ENCODE measurements at places on chromosomes 12 and 14.

DNA sequence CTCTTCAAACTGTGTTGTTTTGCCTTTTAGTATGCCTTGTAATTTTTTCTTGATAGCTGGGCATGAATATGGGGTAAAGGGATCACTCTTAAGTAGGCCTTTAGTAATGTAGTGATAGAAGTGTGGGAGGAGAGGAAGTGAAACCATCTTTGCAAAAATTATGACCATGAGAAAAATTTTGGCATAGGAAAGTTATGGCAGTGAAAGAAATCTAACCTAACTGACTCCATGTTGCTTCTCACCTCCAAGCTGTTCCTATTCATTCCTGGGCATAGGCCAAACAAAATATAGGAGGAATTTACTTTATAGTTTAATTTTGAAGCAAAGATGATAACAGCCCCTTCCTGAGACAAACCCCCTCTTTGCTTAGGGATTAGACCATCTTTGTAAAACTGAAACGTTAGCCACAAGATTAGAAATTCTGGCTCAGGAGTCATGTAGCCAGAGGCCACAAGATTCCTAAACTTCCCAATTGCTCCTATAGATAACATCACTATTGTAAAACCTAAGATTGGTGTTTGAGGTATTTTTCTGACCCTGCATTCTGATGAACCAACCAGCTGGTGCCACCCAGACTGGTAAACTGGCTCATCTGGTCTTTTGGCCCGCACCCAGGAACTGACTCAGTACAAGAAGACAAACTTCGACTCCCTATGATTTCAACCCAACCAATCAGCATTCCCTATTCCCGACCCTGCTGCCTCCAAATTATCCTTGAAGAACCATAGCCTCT lies 45.8 kb downstream of the CRADD start:
- DNase-seq: no peak

- DNase-seq: no peak
Measured at GRCh38 chr12:79826267-79827128, 108.4 kb downstream of the PPP1R12A start.

DNA sequence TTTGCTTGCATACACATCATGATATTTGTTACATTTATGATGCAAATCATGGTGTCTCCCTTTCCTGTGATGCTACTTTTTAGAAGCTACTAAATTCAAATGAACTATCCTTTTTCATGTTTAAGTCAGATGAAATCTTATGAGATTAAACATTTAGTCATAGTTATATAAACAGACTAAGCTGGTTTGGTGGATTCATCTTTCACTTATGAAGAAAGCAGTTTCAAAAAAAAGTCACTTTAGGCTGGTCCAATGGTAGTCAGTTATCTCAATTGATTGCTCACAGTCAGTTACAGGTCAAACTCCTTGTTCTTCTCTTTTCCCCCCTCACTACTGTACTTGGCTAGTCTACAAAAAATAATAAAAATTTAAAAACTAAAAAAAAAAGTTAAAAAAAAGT lies 19.7 kb downstream of the SYCP3 start:
- DNase-seq: no peak

DNA sequence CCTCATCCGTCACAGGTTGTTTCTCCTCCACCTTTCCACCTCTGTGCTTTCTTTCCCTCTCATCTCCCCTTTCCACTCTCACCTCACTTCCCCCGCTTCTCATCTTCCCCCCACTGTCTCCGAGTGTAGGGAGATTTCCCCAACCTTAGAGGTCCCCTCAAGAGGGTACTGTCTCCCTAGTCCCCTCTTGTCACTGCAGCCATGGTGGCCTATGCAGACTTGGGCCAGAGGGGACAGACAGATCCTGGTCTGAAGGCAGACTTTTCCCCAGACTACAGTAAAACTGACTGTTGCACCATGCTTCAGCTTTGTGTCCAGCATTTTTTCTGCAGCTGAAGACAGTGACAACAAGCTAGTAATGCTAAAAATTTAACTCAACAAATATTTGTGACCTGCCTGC lies 41.2 kb downstream of the KANSL2 start:
- no peak for DNase-seq

DNA sequence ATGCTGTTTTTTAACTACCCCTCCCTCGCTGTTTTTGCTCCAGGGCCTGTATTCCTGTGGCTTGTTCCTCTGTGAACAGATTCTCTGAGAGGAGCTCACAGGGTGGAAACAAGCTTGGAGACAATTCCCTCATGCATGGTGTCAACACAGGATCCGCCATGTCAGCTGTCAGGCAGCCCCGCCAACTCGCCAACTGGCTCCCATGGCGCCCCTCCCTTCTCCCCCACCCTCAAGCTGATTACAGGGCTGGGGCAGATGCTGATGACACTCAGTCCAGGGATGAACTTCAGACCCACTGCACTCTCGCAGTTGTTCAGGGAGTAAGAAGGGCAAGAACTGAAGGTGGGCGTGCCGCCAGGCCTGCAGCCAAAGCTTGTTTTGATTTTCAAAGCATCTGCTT lies 229.9 kb downstream of the NTF3 start:
- no peak for DNase-seq

GRCh38 chr14:73472185-73473114 lies 14.1 kb upstream of the NUMB start:
- no peak for DNase-seq

- DNase-seq: peak; percentile 13
Measured at GRCh38 chr12:120290609-120291305, 946 bp downstream of the RNU4-2 start.

DNA sequence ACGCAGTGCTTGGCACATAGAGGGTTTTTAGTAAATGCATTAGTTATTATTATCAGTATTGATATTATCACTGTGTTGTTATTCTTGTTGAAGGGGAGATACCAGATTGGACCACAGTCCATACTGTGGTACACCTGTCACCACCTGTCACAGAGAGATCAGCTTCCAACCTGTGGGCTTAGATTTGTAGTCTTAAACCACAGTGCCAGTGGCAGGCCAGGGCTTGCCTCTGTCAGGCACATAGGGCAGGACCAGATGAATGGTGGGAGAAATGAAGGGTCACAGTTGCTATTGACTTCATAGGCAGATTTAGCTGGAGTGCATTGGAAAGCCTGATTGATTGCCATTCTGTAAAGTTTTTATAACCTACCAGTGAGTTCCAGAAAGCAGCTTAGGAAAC lies 35.1 kb downstream of the ARL1 start:
- DNase-seq: no peak

DNA sequence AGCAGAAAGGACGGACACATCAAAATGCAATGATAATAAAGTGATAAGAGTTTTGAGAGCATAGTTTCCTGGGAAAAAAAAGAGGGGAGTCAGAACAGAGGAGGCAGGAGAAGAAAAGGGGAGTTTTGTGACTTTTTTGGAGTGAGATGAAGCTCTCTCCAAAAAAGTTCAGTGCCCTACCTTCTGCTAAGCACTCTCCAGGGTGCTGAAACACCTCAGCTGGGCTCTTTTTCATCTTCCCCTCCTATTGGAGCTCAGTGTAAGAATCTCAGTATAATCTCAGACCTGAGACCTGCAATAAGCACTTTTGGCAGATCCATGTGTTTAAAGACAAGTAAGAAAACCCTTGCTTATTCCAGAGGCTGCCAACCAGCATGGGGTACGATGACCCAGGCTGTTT lies 58.9 kb upstream of the SRRM4 start:
- DNase-seq: no peak

- no peak for DNase-seq
Measured at GRCh38 chr14:95183532-95184412, 26.4 kb upstream of the DICER1 start.

DNA sequence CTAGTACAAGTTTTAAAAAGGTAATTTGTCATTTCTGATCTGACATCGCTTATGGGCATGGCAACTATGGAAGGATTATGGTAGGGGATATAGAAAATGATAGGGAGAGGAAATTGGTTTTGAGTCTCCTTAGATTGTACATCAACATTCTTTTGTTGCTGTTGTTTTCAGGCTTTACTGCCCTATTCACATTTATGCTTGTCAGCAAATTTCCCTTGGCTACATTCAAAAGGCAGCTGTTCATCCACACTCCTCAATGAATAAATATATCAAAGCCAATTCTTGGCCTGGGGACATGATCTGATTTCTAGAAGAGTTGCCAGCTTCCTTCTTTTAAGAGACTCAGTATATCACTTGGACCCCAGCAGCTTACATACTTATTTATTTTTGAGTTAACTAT lies 283.4 kb downstream of the CEP128 start:
- no peak for DNase-seq

DNA sequence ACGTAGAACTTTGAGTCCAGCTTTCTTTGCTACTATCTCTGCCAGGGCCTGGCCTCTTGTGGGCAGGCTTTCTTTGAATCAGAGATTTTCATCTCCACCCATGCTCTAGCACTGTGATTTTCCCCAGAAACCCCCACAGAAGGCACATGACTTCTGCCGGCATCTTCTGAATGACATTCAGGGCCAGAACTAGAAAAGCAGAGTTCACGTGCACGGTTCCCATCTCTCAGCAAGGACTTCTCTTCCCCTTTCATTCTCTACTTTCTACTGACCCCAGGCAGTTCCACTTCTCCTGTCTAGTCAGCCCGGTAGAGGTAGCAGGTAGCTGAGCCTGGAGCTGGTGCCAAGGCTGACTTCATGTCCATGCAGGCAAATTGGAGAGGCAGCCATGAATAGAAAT lies 26.9 kb downstream of the BATF start:
- no peak for DNase-seq

DNA sequence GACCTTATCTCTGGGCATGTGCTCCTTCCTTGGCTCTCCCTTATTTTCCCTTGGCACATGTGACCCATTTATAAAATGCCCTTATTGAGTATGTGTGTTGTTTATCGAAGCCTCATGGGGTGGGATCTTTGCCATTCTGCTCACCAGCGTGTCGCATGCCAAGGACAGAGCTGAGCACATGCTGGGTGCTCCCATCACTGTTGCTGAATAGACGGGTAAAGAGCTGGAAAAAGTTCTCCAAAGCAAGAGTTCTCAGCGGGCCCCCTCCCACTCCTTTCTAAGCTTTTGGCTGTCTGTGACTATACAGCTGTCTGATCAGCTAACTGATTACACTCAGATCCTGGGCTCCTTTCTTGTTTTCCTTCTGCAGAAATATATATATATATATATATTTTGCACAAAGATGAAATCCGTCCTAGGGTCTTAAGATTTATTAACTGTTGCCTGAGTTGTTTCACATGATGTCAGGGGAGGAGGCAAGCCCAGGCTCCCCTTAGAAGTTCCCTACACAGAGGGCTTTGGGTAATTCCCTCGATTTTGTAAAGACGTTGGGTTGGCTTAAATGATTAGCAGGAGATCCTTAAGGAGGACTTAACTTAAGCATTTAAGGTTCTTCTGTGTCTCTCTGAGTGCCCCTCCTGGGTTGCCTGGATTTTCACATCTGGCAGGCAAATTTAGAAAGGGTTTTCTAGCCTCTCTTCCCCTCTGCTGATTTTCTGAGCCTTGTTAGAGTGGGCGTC lies 71.6 kb downstream of the TMEM132C start:
- DNase-seq: no peak

DNA sequence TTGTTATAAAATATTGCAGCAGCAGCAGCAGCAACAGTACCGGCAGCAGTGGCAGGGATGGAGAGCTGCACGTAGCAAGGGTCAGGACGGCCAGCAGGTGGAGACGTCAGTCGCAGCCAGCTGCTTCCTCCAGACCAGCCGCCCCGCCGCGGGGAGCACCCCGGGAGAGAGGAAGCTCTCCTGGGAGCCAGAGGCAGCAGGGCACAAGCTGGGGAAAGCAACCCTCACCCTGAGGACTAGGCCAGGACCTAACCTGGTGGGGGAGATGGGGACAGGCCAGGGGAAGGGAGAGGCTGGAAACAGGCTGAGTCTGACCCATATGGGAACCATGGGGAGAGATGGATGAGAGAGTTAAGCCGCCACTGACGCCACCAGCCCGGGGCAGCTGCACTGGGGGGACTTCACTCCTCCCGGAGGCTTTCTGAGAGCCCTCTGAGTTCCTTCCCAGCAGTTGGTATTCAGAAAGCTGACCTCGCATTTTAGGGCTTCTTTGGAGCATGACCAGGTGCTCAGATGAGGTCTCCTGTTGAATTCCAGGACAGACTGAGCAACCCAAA lies 56.3 kb downstream of the SPTB start:
- peak; percentile 51 for DNase-seq

DNA sequence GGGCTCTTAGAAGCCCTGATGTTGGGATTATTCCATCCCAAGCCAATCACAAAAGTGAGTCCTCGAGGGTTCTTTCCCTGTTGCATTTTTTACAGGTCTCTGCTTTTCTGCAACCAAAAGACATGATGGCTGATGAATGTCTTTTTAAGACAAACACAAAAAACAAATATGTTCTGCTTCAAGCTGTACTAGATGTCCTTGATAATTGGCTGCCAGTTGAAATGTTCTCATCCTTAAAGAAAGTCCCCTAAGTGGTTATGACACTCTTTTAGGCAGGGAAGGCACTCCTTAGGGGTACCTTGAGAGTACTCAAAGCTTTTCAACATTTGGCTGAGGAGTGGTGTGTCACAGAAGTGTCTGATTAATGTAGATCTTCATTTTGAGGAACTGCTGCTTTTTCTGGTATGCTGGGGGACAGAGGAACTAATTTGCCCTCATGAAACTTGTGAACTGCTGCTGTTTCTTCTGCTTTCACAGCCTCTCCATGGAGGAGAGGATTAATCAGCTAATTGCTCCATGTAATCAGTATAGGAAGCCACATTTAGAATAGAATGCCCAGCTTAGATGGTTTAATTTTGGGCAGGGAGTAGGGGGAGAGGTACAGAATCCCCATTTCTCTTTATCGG lies 22.8 kb upstream of the IGF1 start:
- no peak for DNase-seq

- DNase-seq: no peak
Measured at GRCh38 chr12:102507301-102507700, 26.9 kb upstream of the IGF1 start.

DNA sequence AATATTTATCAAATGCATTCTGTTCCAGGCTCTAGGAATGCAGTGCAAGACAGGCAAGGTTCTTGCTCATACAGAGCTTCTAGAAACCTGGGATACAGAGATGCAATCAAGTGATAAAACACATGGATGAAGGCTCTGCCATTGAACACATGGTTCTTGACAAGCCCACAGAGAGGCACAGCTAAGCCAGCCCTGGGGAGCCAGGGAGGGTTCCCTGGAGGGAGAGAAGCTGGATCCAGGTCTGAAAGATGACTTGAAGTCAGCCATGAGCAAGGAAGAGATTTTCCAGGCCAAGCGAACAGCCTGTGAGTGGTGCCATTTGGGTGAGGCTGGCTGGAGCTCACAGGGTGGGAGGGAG lies 66.2 kb downstream of the IRF2BPL start:
- no peak for DNase-seq
